ENCODE measurements at places on chromosomes 4 and X.
A peak's percentile ranks its signal among the peaks of the same experiment; 100 is the strongest.

GRCh38 chrX:66672106-66672505 is 33.2 kb upstream of the EDA2R start:
- DNase-seq: no peak

GRCh38 chr4:4377732-4378460 is 9.0 kb upstream of the NSG1 start:
- DNase-seq: no peak

DNA sequence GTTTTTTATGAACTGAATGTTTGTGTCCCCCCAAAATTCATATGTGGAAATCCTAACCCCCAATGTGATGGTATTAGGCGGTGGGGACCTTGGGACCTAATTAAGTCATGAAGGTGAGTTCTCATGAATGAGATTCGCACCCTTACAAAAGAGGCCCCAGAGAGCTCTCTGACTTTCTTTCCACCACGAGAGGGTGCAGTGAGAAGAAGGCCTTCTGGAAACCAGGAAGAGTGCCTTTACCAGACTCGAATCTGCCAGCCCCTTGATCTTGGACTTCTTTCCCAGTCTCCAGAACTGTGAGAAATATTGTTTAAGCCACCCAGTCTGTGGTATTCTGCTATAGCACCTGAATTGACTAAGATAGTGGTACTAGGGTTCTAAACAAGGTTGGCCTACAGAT is 40.8 kb downstream of the STK26 start:
- DNase-seq: no peak

DNA sequence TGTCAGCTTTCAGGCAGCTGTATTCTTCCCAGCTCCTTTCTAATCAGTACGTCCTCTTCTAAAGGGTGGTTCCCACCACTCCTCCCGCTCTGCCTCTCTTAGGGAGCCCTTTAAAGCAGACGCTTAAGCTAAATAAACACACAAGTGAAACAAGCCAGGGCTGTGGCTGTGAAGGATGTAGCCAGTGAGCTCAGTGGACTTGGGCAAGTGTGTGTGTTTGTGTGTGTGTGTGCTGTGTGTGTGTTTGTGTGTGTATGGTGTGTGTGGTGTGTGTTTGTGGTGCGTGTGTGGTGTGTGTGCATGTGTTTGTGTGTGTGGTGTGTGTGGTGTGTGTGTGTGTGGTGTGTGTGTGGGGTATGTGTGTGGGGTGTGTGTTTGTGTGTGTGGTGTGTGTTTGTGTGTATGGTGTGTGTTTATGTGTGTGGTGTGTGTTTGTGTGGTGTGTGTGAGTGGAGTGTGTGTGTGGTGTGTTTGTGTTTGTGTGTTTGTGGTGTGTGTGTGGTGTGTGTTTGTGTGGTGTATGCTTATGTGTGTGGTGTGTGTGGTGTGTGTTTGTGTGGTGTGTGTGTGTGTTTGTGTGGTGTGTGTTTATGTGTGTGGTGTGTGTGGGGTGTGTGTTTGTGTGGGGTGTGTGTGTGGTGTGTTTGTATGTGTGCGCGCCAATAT is 283.3 kb downstream of the PTTG2 start:
- DNase-seq: no peak

- DNase-seq: no peak
These were observed 15.1 kb downstream of the C4orf36 start for GRCh38 chr4:86876894-86877685.

- no peak for DNase-seq
These were observed 57.7 kb downstream of the IL13RA2 start for GRCh38 chrX:114959729-114960128.

DNA sequence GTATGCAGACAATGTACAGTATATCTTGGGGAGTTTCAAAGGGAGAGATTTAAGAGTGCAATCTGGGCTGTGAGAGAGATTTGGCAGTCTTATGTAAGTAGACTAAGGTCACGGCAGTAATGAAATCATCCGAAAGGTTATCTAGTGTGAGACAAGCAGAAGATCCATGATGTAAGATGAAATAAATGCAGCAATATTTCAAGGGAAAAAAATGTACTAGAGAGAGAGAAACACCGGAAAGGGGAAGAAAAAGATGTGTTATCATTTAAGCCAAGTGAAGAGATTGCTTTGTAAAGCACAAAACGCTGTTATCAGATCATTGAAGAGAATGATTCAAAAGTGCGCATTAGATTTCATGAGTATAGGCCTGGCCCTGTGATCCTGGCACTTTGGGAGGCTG is 88.4 kb upstream of the GUCY1A1 start:
- DNase-seq: no peak

GRCh38 chr4:107825072-107825824 is 516 bp downstream of the SGMS2 start:
- DNase-seq: peak; percentile 6

- DNase-seq: no peak
These were observed 28.3 kb upstream of the CFAP299 start for GRCh38 chr4:80307183-80307735.

DNA sequence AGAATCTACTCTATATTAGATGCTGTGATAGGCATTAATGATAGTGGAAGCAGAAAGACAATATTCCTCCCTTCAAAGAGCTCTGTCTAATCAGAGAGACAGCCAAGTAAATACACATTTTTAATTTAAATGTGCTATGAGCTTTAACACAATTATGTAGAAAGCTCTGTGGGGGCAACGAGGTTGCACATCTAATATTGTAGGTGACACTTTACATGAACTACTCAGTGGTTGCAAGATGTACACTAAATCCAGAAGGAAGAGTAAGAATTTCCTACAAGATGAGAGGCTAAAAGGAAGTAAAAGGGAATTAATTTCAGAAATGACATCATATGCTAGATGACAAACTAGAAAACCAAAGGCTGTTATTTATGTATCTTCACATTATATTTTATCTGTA is 120.9 kb downstream of the SPCS3 start:
- DNase-seq: no peak

DNA sequence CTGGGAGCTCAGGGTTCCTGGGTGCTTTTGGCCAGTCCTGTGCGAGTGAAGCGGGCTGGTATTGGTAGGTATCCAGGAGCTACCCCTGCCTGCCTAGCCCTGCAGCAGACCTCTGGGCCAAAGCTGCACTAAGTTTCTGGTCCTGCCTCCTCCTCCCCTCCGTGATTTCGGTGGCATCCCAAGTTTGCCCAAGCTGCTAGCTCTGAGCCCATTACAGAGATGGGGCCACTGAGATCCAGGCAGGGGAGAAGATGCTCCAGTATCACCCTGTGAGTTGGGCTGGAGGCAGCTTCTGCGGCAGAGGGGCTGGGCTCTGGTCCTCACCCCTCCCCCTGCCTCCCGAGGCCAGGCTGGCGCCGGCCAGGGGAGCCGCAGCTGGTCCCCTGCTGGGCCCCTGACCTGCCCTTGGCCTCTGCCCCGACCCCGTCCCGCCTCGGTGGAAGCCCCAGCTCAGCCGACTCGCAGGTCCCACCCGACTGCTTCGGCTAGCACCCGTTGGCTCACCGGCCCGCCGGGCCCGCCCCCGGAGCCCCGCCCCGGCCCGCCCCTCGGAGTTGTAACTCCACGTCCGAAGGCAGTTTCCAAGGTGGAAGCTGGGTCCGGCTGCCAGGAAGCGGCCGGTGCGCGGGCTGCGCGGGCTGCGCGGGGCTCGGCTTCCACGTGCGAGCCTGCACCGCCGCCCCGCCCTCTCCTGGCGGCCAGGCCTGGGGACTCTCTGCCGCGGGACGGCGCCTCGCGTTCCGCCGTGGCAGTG is at the start of gene DUSP9:
Gene DUSP9 (plus strand): TSS at position 584 of the 754 bp plus-strand sequence. CDS start 751 bp downstream, outside the sequence.
- no peak for DNase-seq

DNA sequence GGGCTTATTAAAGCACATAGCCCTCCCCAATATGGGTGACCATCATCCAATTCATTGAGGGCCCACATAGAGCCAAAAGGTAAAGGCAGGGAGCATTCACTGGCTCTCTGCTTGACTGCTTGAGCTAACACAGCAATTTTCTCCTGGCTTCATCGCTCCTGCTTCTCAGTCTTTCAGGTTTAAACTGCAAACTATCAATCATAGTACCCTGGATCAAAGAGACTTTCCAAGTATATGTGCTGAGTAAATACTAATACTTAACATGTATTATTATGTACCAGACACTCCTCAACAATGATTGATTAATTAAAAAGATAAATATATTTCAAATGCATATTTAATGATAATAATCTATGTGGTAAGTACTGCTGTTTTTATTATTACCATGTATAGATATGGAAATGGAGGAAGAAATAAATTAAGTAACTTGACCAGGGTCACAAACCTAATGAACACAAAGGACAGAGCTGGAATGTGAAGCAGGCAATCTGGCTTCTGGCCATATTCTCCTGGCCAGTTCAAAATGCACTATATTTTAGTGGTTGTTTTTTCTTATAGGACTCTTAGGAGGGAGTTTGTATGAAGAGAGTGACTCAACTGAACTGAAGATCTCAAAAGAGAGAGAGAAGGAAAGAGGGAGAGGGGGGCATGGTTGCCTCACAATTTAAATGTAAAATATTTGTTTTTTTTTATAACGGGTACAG is 1197.3 kb downstream of the TECRL start:
- no peak for DNase-seq

DNA sequence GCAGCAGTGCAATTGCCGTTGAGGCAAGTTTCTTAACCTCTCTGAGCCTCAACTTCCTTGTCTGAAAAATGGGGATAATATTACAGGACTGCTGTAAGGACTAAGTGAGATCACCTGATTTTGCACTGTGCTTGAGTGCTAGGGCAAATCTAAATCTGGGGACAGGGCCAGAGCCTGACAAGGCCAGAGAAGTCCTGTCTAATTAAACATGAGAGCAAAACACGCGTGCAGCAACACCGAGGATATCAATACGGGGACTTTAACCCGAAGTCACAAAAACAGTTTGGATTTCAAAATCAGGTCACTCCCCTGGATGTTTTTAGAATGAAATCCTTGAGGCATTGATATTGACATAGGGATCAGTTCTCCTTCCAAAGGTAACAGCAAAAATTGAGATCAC is 5.7 kb upstream of the GJB1 start:
- no peak for DNase-seq

DNA sequence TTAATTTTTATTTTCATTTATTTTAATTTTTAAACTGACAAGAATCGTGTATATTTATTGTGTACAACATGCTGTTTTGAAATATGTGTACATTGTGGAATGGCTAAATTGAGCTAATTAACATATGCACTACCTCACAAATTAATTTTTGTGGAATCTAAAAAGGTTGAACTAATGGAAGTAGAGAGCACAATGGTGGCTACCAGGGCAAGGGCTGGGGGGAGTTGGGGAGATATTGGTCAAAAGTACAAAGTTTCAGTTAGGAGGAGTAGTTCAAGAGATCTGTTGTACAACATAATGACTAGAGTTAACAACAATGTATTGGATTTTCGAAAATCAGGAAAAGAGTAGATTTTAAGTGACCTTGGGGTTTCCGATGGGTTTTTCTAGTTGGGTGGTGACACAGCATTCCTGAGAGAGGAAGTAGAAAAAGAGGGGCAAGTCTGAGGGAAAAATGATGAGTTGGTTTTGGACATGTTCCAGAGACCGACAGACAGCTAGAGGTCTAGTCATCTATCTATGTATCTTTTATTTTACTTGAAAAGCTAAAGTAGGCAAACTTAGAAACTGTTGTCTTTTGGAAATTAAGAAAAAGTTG is 23.2 kb downstream of the APOO start:
- no peak for DNase-seq

DNA sequence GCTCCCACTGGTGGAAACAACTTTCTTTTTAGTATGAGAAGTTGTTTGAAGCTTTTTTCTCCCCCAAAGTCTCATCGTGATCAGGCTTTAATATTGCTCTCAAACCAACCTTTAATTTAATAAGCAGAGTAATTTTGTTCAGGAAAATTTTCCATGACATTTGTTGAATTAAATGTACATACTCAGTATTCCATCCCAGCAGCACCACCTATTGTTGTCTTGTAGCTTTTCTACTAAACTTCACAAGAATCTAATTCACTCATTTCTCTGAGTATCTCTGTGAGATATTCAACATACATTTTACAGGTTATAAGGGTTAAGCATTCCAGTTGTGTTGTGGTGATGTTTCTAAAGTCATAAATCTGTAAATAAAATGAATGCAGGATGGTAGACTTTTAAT is 218.3 kb upstream of the HAND2 start:
- DNase-seq: no peak

- DNase-seq: no peak
These were observed 52.6 kb downstream of the DDX53 start for GRCh38 chrX:23052324-23052723.

DNA sequence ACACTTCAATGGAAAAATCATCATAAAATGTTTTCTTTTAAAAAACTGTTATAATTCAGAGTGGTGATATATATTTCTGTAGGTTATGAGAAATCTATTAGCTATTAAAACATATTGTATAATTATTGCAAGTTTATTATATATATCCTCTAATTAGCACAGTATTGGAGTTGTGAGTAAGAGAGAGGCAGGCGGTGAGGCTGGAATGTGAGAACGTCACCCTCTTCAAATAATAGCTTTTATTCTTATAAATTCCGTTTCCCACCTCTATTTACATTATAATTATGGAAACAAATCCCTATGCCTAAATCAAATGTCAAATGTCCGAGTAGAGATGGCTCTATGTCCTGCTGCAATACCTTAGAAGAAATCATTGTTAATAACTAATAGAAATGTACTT is 292.9 kb downstream of the ADGRL3 start:
- DNase-seq: no peak

- DNase-seq: no peak
These were observed 8.0 kb downstream of the RPL34 start for GRCh38 chr4:108628411-108628810.

GRCh38 chrX:39911278-39911897 is 186.4 kb downstream of the BCOR start:
- DNase-seq: no peak

DNA sequence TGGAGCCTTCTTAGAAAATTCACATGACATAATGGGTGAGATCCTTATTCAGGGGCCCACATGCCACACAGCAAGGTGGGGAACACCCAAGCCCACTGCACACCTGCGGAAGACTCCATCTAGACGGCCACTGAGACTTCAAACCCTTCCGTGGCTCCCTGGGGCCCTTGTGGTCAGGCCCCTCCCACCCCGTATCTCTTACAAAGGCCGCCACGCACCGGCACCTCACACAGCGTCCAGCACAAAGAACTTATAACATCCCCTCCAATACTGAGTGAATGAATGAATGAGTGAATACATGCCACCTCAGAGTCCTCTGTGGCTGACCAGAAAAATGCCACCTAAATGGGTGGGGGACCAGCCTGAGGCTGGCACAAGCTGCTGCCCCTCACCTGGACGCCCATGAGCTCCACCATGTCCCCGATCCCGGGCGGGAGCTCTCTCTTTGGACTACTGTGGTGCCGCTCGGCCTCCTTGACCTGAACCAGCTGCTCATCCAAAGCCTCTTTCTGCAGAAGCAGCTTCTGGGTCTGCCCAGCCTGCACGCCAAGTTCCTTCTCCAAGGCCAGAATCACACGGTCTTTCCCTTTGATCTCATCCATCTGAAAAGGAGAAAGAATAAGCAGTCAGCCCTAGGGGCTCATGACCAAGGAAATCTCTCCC is 66.9 kb upstream of the C4orf50 start:
- no peak for DNase-seq

DNA sequence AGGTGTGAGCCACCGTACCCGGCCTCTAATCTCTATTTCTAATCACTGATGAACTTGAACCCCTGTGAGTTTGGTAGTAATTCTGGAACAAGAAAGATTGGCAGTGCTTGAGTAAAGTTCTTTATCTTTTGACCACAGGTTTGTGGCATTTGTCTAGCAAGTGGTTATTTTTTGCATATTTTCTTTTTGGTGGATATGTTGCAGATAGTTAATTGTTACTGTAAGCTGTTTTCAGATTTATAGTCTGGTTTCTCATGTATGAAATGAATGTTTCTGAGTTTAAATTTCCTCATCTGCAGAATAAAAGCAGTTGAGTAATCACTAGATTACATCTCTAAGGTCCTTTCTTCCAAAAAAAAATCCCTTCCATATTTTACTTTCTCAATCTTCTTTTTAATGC is 105.2 kb downstream of the GASK1B start:
- DNase-seq: no peak

GRCh38 chr4:39976945-39977488 is 694 bp downstream of the PDS5A start:
- DNase-seq: peak; percentile 36

Measured in immature natural killer cell (primary cell).